ENCODE measurements at places on chromosomes 3 and 15.

- DNase-seq = no peak
Measured at GRCh38 chr15:70140543-70141375, 43.0 kb upstream of the TLE3 start.

- DNase-seq = no peak
Measured at GRCh38 chr3:147370349-147370748, 36.0 kb downstream of the ZIC4 start.

GRCh38 chr3:16304061-16305010 is 39.3 kb downstream of the OXNAD1 start:
- DNase-seq = no peak

DNA sequence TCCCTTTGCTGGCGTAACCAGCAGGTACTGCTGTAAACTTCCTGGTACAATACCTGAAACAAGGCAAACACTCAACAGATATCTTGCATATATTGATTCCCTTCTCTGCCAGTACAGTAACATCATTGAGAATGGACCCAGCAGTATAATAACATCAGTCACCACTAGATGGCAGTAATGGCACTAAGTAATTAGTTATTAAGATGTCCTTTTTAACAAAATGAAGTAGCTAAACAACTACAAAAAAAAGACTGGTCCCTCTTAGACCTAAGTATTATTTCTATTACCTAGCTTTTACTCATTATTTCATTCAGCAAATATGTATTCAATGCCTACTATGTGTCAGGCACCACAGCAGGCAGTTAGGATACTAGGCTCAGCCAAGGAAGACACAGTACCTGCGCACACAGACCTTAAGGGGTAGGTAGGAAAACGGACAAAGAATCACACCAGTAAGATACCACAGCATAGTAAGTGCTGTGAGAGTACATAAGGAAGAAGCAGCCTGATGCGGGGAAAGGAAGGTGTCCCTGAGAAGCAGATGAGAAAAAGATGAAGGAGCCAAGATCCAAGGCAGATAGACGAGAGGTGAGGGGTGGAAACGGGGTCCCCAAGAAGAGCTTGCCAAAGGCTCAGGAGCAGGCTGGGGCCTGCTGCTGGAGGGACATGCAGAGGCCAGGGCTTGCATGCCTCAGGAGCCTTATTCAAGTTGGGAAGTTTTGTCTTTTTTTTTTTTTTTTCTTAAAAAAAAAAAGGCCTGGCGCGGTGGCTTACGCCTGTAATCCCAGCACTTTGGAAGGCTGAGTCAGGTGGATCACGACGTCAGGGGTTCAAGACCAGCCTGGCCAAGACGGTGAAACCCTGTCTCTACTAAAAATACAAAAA is 102.7 kb upstream of the CHD2 start:
- DNase-seq = peak; percentile 57

- peak; percentile 96 for DNase-seq
Measured at GRCh38 chr15:48645558-48646330, at the start of gene FBN1. Gene FBN1 (minus strand): TSS chr15:48645709. CDS start chr15:48644769, 940 bp downstream.

GRCh38 chr3:127546970-127547733 is 43.4 kb downstream of the TPRA1 start:
- peak; percentile 11 for DNase-seq

GRCh38 chr3:43676441-43676840 is 14.3 kb upstream of the ABHD5 start:
- DNase-seq = no peak

DNA sequence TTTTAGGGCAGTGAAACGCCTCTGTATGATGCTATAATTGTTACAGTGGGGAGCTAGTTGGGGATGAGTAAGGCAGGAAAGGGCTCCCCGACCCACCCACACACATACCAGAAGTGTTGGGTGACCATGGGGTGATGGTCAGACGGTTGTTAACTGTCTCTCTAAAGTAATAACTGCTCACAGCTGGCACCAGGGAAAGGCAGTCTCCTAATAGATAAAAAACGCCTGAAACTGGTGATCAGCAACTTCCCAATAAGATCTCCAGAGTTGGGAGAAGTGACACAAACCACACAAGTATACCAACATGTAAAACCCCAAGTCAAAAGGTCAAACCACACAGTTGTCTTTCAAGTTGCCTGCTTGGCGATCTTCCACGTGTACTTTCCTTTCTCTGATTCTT is 346.5 kb upstream of the CNTN4 start:
- no peak for DNase-seq

- DNase-seq = no peak
Measured at GRCh38 chr3:100971798-100972197, 21.4 kb downstream of the ABI3BP start.

GRCh38 chr3:38960953-38961622 is 90.7 kb downstream of the SCN11A start:
- DNase-seq = peak; percentile 73

DNA sequence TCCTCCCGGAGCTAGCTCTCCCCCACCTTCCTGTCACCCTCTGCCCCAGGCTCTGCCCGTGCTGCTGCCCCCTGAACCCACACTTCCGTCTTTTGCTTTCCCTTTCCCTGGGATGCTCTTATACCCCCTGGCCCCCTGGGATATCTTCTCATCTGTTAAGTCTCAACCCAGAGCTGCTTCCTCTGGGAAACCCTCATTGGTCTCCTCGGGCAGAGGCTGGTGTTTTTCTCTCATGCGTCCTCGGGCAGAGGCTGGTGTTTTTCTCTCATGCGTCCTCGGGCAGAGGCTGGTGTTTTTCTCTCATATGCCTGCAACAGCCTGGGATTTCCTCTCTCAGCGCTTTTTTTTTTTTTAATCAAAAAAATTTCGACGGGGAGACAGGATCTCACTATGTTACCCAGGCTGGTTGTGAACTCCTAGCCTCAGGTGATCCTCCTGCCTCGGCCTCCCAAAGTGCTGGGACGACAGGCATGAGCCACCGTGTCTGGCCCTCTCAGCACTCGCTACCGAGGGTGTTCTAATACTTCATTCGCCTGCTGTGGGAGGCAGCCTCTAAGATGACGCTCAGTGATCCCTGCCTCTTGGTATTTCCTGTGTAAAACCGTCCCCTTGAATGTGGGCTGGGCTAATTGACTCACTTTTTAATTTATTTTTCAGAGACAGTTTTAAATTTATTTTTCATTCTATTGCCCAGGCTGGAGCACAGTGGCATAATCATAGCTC is 62.7 kb upstream of the TFRC start:
- peak; percentile 52 for DNase-seq

DNA sequence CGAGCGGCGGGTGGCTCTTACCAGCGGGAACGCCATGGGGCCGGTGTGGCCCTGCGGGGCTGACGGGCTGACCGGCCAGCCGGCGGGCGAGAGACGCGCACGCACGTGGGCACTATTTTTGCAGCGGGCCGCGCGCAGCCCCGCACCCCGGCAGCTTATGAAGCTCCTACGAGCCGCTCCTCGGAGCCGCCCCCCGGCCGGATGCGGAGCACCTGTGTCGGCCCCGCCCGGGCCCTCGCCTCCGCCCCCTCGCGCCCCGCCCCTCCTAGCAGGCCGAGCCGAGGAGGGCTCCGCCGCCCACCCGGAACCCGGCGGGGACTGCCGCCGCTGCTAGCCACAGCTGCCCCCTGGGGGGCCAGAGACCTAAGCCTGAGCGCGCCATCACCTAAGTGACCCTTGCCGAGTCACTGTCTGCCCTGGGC is 683 bp upstream of the CPEB1 start:
- DNase-seq = no peak

DNA sequence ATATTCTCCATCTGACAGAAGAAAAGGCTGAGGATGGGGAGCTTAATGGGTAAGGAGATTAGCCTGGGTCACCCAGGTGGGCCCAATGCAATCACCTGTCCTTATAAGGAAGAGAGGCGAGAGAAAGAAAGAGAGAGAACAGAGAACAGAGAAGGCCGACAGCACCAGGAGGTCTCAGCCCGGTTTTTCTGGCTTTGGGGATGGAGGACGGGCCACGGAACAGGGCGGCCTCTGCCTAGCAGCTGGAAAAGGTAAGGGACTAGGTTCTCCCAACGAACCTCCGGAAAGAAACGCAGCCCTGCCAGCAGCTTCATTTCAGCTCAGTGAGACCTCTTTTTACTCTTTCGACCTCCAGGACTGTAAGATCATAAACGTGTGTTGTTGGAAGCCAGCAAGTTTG is 196.0 kb upstream of the LYSMD4 start:
- no peak for DNase-seq

- no peak for DNase-seq
Measured at GRCh38 chr3:133127381-133127780, 89.2 kb downstream of the TMEM108 start.

DNA sequence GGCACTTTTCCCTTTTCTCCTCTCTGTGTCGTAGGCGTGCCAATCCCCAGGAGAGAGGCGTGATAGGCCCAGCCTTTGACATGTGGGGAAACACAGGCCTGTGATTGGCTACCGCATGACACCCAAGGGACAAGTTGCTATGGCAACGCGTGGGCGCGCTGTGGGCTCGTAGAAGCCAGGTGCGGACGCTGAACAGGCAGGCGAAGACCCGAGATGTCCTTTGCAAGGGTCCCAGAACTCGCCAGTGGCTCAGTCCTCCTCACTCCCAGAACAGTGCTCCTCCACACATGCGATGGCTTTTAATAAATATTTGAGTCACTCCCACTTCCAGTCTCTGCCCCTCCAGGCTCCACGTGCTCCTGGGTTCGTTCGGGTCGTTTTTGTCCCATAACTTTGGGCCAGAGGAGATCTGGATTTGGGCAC is 4.2 kb downstream of the SLC51B start:
- peak; percentile 99 for DNase-seq

- peak; percentile 7 for DNase-seq
Measured at GRCh38 chr3:102715030-102715697, 280.3 kb downstream of the ZPLD1 start.

DNA sequence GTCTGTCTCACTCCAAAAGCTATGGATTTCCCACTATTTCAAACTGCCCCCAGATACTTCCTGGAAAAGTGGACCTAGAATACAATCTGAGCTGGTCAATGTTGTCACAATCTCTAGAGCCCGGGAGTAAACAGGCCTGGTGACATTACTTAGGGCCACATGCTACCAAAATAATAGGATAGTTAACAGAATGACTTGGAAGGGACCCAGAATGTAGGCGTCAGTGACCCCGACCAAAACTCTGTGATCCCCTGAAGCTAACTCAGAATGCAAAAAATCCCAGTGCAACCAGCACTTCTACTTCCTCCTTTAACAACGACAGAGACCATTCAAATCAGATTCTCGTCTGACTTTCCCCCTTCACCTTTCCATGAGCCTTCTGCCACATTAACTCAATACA is 51.5 kb upstream of the CDV3 start:
- DNase-seq = no peak

GRCh38 chr3:77780278-77780996 is 740.5 kb downstream of the ROBO2 start:
- no peak for DNase-seq

DNA sequence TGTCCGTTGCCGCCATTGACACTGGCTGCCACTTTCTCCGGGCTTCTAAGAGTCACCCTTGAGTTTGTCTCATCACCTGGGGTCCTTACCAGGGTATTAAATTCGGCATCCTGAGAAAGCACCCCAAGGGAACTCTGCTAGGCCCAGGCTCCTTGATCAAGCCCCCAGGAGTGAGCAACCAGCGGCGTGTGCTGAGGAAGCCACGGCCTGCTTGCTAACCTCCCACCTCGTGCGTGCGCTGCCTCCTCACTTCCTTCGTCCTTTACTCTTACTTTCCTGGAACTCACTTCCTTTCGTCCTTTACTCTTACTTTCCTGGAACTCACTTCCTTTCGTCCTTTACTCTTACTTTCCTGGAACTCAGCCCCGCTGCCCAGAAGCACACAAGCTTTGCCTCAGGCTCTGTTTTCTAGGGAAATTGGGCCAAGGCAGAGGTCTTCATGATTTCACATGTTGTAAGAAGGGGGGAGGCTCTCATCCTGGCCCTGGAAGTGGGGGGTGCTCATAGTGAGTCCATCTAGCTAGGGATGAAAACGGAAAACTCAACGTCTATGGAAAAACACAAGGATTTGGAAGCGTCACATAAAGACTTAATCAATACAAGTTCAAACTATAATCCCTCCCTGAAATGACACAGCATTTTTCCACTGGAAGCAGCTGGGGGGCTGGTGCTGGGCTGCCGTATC is 36.7 kb upstream of the BDH1 start:
- no peak for DNase-seq

- DNase-seq = no peak
Measured at GRCh38 chr15:70031713-70032112, 66.0 kb downstream of the TLE3 start.

GRCh38 chr3:46849686-46850467 is 13.4 kb downstream of the MYL3 start:
- no peak for DNase-seq

- no peak for DNase-seq
Measured at GRCh38 chr15:63379492-63380150, 2.0 kb downstream of the CA12 start.

- DNase-seq = no peak
Measured at GRCh38 chr15:62912808-62913207, 129.7 kb upstream of the TPM1 start.

DNA sequence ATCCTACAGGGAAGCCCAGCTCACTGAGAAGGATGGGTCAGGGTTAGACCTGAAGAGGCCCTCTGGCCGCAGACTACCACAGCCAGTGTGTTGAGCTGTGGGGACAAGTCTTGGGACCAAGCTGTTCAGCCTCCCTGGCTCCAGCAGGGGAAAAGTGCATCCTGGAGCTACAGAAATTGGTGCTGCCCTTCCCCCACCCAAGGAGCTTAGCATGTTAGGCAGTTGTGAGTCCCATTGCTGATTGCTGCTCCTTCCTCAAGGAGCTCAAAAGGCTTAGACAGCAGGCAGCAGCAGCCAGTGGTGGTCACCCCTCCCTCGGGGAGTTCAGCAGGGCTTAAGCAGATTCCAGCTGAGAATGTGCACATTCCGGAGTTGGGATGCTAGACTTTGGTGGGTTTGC is 165.6 kb downstream of the ATP8B4 start:
- DNase-seq = no peak

GRCh38 chr15:78061963-78062427 is 15.5 kb downstream of the TBC1D2B start:
- no peak for DNase-seq

- no peak for DNase-seq
Measured at GRCh38 chr15:27327467-27328025, 356.6 kb downstream of the GABRG3 start.

DNA sequence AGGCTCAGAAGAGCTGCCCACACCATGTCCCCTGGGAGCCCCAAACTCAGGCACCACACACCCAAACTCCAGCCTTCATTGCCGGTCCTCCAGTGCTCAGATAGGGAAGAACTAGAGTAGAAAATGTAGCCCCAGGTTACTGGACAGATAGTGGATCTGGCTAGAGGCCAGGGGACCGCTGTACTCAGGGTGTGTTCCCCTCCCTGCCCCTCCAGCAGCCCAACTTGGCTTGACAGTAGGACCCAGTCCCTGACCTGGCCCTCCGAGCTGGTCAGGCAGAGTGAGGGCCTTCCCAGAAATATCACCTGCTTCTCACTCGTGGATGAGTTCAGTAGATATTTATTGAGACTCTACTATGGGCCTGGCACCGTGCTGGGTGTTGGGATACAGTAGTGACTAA is 100.0 kb downstream of the CORO2B start:
- DNase-seq = no peak

- no peak for DNase-seq
Measured at GRCh38 chr15:95261546-95261945, 1030.2 kb downstream of the MCTP2 start.

Data from AG08395 (cell line).